ENCODE measurements at places on chromosomes 13 and 19.
A peak's percentile ranks its signal among the peaks of the same experiment; 100 is the strongest.

DNA sequence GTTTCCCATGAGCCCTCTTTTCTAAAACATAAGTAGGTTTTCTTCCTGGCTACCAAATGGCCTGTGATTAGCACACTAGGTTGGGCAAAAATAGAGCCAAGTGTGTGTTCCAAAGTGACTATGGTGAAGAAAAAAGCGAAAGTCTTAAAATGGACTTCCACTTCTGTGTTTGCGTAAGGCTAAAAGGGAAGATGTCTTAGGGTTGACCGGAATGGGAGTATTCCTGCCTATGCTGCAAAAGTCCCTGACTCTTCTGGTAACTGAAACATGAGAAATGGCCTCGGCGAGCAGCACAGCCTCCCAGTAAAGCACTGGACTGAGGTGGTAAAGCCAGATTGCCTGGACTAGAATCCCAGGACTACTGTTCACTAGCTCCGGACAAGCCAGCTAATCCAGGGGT is 2.4 kb upstream of the FPR1 start:
- DNase-seq = no peak

- no peak for DNase-seq
These were observed 69.7 kb downstream of the UFM1 start for GRCh38 chr13:38419312-38419873.

DNA sequence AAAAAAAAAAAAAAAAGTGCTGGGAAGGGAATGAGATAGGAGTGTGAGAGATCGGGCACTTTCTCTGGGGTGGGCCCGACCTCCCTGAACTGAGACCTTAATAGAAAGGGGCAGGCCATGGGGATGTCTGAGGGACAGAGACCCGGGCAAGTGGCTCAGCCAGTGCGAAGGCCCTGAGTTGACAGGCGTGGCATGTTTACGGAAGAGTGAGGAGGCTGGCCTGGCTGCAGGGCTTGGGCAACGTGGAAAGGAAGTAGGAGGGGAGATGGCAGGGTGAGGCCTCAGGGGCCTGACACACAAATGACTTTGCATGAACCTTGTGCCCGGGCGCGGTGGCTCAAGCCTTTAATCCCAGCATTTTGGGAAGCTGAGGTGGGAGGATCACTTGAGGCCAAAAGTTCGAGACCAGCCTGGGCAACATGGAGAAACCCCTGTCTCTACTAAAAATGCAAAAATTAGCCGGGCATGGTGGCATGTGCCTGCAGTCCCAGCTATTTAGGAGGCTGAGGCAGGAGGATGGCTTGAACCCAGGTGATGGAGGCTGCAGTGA is 13.9 kb downstream of the FCHO1 start:
- DNase-seq = no peak

- peak; percentile 49 for DNase-seq
These were observed at the start of gene FBXO27 for GRCh38 chr19:39032063-39032918. TSS of gene FBXO27 (minus strand) at chr19:39032549. CDS start at chr19:39032227, 322 bp downstream.

- DNase-seq = no peak
These were observed 112.9 kb downstream of the LRCH1 start for GRCh38 chr13:46665633-46666482.

DNA sequence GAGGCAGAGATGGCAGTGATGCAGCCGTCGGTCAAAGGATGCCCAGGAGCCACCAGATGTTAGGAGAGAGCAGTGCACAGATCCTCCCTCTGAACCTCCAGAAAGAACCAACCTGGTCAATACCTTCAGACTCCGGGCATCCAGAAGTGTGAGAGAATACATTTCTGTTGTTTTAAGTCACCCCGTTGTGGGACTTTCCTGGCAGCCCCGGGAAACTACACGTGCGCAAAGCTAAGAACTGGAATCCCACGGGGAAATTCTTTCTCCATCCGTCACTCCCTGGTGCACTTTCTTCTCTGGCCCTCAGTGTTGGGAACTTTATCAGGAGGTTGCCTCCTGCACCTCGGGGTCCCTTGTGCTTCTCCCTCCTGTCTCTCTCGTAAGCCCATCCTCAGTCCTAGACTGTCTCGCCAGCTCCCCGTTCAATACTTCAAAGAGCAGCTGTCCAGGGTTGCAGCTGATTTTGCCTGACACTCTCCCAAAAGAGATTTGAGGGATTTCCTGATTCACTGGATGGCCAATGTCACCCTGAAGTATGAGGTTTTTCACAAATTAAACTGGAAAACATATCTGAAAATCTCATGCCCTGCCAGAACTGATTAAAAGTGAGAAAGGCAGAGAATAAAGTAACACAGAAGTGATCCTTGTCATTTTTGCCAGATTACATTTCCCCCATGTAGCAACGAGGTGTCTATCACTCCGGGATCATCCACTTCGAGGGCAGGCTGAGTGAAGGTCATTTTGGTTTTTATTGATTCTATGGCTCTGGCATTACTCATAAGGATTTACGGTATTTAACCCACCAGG is 136.8 kb downstream of the DCT start:
- DNase-seq = no peak

DNA sequence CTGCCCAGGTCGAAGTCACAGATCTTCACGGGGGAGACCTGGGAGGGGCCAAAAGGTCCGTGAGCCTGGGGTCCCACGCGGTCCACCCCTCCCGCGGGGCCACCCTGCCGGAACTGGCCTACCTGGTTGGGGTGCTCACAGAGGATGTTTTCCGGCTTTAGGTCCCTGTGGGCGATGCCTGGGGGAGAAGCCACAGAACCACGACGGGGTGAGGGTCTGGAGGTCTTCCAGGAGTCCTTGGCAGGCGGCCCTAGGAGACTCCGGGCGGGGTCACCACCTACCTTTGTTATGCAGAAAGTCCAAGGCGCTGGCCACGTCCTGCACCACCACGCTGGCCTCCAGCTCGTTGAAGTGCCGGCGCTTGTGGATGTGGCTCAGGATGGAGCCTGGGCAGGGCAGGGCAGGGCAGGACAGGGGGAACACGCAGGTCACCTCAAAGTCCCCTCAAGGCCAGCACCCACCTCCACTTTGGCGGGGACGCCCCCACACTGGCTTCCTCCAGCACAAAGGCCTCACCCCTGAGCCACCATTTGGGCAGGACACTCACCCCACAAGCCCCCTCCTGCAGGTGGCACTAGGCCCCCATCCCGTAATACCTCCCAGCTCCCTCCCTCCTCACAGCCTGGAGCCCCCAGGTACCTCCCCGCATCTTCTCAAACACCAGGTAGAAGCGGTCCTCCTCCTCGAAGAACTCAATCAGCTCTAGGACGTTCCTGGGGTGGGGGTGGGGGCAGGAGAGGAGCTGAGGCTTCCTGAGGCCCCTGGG is 8.4 kb downstream of the MKNK2 start:
- DNase-seq = peak; percentile 85

DNA sequence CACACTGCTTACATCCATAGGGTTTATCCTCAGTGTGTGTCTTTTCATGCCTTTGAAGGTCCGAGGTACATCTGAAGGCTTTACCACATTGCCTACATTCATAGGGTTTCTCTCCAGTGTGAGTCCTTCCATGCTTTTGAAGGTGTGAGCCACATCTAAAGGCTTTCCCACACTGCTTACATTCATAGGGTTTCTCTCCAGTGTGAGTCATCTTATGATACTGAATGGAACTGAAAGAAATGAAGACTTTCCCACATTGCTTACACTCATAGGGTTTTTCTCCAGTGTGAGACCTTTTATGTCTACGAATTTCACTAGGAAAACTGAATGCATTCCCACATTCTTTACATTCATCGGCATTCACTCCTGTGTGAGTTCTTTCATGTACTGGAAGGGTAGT is 7.1 kb downstream of the ZNF20 start:
- DNase-seq = no peak

- no peak for DNase-seq
These were observed 153.1 kb downstream of the RGCC start for GRCh38 chr13:41610404-41610803.

GRCh38 chr19:19064811-19065745 is 1.3 kb downstream of the SLC25A42 start:
- peak; percentile 52 for DNase-seq

DNA sequence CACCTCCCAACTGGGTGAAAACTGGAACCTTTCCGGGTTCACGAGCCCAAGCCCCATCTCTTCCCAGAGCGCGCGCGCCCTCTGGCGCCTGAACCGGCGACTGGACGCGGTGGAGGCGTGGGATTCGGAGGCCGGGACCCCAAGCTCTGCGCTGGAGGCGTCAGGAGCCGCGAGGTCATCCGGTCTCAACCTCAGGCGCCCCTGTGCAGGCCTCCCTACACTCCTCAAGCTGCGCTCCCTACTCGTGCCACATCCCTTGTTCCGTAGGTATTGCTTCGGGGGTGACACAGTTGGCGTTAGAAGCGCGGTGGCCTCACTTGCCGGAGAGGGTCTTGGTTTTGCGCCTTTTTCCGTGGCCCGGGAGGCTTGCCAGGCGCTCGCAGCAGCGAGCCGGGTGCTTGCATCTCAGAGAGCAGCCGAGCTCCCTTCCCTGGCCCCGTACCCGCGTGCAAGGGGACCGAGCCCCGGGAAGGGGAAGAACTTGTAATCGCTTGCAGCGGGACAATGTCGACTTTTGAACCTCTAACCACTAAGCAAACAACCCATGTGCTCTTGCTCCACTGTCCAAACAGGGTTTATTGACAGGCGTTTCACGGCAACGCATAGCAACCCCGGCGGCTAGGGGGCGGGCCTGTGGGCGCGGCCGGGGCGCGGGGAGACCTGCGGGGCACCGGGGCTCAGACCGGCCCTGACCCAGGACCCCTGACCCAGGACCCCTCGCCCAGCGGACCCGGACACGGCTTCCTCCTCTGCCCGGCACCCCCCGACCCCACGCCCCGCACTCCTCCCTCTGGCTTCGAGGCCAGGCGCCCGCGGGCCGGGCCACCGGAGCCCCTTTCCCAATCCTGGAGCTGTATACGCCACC is 8.5 kb downstream of the CDX2 start:
- DNase-seq = peak; percentile 58

- no peak for DNase-seq
These were observed 7.7 kb downstream of the ATP13A1 start for GRCh38 chr19:19655641-19656343.

GRCh38 chr19:8505680-8506401 is 3.4 kb upstream of the PRAM1 start:
- peak; percentile 91 for DNase-seq

DNA sequence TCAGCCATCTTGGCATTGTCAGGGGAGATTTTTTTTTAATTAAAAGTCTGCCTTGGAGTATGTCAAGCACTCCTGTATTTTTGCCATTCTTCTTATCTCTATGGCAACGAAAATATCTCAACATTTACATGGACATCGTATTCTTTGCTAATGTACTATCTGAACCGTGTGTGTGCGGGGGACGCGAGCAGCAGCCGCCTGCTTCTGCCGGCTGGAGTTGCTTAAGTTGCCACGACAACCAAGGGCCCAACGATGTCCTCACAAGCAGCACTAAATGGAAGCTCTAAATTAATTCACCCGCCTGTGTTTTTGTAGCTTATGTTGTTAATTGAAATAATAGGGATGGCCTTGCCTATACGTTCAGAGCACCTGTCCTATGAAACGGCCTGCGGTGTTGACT is 309.5 kb downstream of the TEX29 start:
- DNase-seq = peak; percentile 66

GRCh38 chr19:48433337-48433736 is 12.4 kb upstream of the GRWD1 start:
- DNase-seq = no peak

DNA sequence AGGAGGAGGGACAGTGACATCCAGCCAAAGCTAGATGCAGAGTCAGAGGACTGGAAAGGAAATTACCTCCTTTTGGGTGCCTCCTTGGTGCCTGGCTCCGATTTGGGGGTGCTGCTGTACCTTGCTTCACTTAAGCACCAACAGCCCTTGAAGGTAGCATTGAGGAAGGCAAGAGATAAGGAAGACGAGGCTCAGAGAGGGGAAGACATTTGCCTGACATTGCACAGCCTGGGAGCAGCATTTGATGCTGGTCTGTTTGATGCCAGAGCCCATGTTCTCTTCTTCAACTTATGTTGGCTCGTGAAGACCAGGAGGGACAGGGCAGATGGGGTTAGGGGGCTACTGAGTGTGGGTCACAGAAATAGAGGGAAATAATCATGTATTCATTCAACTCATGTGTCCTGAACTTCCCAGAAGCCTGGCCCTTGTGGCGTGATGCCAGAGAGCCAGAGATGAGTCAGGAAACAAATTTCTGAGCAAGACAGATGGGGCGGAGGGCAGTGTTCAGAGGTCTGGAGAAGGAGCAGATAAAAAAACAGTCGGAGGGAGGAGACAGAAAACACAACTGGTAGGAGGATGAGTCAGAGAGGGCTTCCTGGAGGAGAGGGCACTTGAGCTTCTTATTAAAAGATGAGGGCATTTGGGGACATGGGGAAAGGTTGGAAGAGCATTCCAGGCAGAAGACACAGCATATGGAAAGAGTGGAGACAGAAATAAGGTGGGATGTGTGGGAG is 3.0 kb upstream of the C19orf81 start:
- no peak for DNase-seq

DNA sequence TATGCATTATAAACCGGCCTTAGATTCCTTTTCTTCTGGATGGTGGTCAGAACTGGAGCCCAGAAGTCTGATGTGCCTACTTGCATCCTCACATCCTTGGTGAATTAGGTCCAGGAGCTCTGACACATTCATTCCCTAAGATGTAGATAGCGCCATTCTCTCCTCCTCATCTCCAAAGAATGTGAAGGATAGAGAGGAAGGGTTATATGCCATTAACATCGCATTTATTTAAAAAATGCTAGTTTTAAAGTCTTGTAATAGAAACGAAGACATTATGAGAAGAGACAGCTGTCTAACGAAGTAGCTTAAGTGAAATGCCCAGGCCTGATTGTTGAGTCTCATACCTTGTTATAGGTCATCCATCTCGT is 9.7 kb downstream of the MBNL2 start:
- no peak for DNase-seq

GRCh38 chr19:869245-870177 is 10.0 kb downstream of the CFD start:
- no peak for DNase-seq

DNA sequence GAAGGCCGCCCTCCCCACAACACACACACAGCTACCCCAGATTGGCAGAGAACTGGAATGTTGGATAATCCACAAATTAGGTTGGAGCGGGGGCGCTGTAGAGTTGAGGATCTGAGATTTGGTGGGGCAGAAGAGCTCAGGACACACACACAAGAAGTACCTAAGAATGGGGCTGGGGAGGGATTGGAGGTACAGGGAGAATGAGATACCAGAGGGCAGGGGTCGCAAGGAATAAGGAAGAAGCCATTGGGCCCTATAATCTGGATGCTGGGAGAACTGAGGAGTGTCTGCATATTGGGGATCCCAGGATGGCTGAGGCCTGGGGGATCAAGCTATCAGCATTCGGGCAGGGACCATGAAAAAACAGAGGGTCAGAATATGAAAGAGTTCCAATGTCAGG is 11.5 kb downstream of the SYT3 start:
- no peak for DNase-seq
